ENCODE measurements at places on chromosomes 1 and 21. TPM values are rescaled to one million over a fixed set of nuclear protein-coding genes. Genes with fewer than 3 reads are reported as not detected.

INKA2 gene
- total RNA-seq, result 20.4 TPM

PEAR1 gene
- 4.7 TPM for total RNA-seq

OVAAL gene
- total RNA-seq, result not detected

SPRTN gene
- total RNA-seq, result 5.7 TPM

ADORA3 gene
- total RNA-seq, result 0.52 TPM

AMY1A gene
- total RNA-seq, result not detected

HOOK1 gene
- total RNA-seq, result 1.0 TPM

PIP5K1A gene
- total RNA-seq, result 51.7 TPM

IFNLR1 gene
- not detected for total RNA-seq

AVPR1B gene
- 0.52 TPM for total RNA-seq

CD1C gene
- 2.1 TPM for total RNA-seq

PLA2G5 gene
- total RNA-seq, result 0.52 TPM
